ENCODE measurements at places on chromosomes 2 and 18.

DNA sequence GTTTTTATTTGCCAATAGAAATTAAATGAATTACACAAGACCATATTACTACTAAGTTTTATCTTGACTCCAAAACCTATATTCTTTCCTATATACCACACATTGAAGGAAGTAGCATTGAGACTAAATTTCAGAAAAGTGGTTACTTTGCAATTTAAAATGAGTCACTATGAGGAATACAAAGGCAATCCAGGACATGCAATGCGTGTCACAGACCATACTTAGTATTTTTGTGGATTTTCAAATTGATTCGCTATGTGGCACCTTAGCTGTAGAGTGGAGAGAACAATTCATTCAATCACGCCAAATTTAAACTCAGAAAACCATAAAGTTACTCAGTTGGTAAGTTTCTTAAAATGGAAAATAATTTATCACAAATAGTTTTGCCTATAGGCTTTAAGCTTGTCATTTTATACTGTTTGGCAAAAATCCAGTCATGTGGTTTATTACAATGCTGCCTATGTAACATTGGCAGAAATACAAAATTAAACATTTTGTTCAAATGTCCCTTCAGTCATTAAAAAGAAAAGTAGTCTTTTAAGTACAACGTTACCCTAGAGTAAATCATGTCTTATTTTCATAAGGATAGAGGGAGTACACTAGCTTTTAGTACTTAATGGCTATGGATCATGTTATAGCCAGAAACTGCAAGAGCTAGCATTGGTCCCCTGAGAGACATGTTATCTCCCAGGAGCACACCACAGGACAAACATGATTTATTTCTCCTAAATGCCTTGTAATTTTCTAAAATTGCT is 222.8 kb upstream of the CDH7 start:
- DNase-seq = peak; percentile 36

GRCh38 chr2:230722207-230722885 is 9.7 kb downstream of the CAB39 start:
- DNase-seq = no peak

DNA sequence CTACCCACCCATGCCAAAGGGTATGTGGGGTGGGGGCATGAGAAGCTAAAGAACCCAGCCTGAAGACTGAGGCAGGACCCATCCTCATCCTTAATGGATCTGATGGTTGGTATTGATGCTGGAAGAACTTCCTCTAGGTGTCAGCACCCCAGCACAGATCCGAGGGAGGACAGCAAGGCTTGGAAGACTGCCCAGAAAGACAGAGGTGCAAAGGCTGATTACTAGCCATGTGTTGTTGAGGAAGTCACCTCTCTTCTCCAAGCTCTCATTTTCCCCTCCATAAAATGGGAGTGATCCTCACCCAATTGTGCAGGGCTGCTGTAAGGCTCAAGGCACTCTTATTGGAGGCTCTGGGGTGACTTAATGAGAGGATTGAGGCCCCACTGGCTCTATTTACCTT is 256.5 kb downstream of the CELF4 start:
- no peak for DNase-seq

- no peak for DNase-seq
These were observed 5.8 kb upstream of the RIF1 start for GRCh38 chr2:151403914-151404313.

DNA sequence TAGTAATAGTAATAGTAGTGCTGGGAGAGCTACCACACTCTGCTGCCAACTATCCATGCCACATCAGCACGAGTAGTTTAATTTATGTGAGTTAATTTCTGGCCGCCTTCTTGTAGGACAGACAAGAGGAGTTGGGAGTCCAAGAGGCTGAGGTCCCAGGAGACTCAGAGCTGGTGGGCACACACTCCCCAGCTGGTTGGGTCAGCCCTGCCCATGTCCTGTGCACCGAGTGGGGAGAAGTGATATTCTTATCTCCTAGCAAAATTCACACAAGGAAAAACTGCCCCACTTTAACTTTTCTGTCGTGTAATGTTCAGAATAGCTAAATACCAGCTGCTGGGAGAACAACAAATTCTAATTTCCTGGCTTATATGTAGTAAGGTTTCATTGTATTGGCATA is 15.2 kb upstream of the MAP4K4 start:
- no peak for DNase-seq

DNA sequence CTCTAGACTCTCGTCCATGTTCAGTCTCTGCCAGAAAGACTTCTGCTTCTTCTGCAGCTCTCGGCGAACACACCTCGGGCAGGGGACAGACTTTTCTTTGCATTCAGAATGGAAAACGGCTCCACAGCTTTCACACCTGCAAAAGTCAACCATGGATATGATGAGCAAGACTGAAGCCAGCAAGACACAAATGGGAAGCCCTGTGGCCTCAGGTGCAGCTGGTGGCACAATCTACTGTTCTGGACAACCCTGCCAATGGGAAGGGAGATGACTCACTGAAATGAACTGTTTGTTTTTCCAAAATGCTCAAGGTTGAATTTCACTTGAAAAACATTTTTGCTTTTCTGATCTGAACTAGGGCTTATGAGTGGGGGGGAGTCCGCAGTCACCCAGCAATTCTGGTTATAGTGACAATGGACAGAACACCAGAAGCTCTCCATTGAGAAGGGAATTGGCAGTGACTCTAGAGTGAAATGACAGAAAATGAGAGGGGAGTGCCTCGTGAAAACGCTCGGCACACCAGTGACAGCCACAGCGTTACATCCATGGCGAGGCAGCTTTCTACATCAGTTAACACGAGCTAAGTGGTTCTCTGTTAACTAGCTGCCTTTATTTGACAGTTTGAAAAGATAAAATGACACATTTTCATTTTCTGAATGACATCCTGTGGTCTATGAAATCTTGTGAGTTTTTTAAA is 58.8 kb upstream of the FZD5 start:
- no peak for DNase-seq

DNA sequence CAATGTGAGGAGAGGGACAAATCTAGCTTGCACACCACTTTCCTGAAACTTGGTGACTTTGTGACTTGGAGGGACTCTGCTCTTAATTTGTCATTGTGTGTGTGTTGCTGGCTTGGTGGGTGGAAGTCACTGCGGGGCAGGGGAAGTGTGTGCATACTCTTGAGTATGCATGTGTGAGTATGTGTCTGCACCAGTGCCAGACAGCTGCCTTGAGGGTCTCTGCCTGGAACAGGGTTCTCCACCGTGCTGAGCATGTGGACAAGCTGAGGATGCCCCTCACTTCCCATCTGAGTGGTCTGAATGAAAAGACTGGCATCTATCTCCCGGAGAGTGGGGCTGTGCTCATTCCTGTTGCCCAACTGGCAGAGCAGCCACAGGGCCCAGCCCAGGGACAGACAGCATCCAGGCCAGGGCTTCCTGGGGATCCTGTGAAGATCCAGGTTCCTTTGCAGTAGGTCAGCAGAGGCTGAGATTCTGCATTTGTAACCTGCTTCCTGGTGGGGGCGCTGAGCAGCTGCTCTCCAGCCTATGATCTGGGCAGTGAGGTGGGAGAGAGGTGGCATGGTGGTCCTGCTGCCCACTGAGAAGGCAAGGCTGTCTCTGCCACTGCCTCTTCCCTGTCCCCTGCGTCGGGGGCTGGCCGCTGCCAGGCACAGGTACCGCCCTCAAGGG is 138.9 kb upstream of the HAAO start:
- DNase-seq = no peak

GRCh38 chr2:131657895-131658768 is 130.4 kb downstream of the CCDC74A start:
- no peak for DNase-seq

GRCh38 chr2:57396355-57397098 is 650.1 kb upstream of the VRK2 start:
- no peak for DNase-seq

GRCh38 chr2:119049968-119050704 is 108.1 kb downstream of the MARCO start:
- DNase-seq = no peak

DNA sequence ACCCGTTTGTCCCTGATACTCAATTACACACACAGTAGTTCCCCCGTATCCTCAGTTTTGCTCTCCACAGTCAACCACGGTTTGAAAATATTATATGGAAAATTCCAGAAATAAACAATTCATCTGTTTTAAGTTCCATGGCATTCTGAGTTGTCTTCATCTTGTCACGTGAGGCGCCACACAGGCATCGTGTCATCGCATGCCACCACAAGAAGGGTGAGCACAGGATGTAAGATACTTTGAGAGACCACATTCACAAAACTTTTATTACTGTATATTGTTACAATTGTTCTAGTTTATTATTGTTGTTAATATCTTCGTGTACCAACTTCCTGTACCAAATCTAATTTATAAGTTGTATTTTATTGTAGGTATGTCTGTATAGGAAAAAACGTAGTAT is 17.7 kb downstream of the ADNP2 start:
- DNase-seq = no peak

- DNase-seq = peak; percentile 66
These were observed 550 bp downstream of the MFSD6 start for GRCh38 chr2:190408538-190409271.

DNA sequence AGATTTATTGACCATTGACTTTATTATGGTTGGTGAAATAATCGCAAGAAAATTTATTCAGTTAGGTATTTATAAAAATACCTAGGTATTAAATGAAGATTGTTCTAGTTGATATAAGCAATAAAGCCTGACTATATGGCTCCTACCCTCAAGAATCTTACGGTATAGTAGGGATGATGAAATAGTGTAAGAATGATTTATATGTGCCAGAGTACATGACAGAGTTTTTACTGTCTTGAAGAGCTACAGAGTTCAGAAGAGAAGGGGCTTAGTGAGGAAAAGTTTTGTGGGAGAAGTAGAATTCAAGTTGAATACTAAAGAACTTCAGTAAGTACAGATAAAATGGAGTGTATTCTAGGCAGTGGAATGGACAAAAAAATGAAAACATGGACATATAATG is 9.7 kb downstream of the CREB1 start:
- DNase-seq = no peak

DNA sequence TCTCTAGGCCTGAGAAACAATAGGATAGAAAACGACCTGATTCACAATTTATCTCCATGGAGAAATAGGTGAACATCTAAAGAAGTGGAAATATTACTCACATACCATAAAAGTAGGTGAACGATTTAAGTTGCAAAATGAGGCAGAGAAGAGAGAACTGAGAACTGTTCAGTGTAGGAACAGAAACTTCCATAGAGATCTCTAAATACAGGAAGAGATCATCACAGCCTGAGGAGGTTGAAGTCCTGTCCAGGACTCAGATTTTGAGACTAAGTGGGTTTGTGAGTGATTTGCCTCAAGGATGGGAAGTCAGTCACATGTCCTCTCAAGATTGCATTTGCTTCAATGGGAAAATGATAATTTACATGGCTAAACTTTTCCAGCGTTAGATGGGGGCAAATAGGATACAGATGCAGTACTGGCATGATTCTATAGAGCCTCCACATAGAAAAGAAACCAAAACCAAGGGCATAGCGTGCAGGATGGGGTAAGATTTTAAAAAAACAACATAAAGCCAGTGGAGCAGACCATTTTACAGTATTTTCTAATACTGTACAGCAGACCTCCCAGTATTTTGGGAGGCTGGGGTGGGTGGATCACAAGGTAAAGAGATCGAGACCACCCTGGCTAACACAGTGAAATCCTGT is 68.8 kb downstream of the MEP1B start:
- no peak for DNase-seq

- no peak for DNase-seq
These were observed 212.5 kb downstream of the SOCS6 start for GRCh38 chr18:70501358-70501757.

GRCh38 chr2:208064220-208064961 is 39.1 kb upstream of the PLEKHM3 start:
- no peak for DNase-seq

All from NCI-H1105 (cell line).